ENCODE measurements at places on chromosomes 1 and 21. TPM values are rescaled to one million over a fixed set of nuclear protein-coding genes. Genes with fewer than 3 reads are reported as not detected.

Gene WNT9A
- total RNA-seq, result 1.2 TPM

Gene CYP2J2
- 0.58 TPM for total RNA-seq

- DNase-seq, result no peak
Measured at GRCh38 chr1:86082183-86082582, 74.4 kb downstream of the COL24A1 start.

- no peak for DNase-seq
Measured at GRCh38 chr1:145777357-145778145, 46.3 kb downstream of the RNF115 start.

DNA sequence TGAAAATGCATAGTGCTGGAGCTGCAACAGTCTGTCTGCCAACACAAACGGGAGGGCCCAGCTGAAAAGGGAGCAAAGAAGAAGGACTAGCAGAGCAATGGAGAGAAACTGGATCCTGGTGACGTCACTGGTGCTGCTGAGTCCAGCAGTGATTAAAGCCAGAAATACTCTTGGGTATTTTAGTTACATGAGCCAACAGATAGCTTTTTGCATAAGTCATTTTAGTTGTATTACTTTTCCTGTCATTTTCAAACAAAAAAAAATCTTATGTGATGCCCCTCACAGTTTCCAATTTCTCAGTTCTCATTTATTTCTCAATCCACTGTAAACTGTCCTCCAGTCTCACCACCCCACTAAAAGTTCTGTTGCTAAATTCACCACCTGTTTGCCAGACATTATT lies 38.7 kb upstream of the NEK7 start:
- no peak for DNase-seq

DNA sequence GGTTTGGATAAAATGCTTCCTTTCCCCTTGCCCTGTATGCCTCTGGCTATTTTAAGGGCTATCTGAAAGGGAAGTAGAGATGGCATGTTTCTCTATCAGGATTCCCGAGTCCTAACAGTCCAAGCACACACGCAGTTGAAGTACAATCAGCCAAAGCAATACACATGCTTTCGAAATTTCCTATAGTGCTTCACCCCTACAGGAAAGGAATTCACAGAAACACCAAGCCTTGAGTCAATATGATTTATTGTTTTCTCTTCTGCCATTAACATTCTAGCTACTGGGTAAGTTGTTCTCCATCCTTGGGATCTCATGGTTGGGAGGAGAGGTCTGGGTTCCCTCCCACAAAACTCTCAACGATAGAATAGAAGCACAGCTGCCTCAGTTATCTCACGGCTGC lies 8.7 kb downstream of the ITLN1 start:
- no peak for DNase-seq

- DNase-seq, result no peak
Measured at GRCh38 chr1:211616965-211617297, 38.0 kb upstream of the SLC30A1 start.

- no peak for DNase-seq
Measured at GRCh38 chr1:171084091-171084490, 6.6 kb upstream of the FMO3 start.

DNA sequence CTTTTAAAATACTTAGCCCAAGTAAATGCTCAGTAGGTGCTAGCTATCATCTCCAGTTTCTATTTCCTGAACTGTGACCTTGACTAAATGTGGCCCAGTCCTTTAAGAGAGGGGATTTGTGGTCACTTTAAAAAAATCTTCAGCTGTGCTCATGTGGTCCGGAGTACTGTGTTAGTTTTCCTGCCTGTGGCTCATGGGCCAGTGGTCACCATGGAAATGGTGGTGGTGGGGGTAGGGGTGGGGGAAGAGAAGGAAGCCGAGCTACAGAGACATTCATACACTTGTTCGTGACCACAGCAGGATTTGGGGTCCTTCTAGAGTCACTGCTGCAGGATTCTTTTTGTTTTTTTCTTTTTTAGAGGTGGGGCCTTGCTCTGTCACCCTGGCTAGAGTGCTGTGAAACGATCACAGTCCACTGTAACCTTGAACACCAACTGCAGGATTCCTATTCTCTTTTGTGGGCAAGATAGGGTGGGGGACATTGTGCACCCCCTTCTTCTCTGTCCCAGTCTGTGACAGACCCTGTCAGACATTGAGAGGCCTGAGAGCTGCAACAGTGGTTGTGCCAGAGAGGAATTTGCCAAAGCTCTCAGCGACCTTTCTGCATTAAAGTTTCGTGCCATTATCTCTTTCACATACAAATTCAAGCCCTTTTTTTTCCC lies 25.8 kb downstream of the KIF26B start:
- DNase-seq, result no peak

Gene GJA9
- total RNA-seq, result not detected

Gene PTPRU
- 74.0 TPM for total RNA-seq

- no peak for DNase-seq
Measured at GRCh38 chr1:237681210-237681609, 209.5 kb downstream of the ZP4 start.

DNA sequence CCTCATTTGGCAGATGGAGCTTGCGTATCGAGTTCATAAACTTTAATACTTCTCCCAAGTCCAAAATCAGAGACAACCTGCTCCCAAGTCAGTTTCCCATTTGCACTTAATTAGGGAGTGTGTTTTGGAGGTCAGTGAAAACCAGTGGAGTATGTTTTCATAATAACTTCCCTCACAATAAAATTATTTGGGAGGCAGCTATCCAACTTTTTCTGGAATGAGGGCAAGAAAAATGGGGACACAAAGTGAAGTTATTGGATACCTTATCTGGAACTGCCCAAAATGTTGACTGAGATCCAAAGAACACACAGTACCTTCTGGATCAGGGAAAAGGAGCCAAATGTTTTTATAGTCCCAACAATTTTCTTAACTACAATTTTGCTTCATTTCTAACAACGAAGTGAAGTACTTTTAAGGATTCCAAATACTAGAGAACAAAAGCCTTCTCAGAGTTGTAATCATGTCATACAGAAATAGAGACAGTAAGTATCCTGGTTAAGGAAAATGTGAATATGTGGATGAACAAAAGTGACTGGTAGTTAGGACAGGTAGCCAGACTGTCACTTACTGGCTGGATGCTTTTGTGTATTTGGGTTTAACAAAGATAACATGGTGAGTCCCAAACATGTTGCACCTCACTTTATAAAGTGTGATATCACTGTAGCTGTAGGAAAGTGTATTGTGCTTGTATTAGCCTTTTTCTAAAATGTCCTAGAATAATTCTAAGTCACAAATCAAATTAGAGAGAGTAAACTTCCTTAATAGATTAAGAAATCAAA lies 325.0 kb downstream of the HLX start:
- DNase-seq, result no peak

DNA sequence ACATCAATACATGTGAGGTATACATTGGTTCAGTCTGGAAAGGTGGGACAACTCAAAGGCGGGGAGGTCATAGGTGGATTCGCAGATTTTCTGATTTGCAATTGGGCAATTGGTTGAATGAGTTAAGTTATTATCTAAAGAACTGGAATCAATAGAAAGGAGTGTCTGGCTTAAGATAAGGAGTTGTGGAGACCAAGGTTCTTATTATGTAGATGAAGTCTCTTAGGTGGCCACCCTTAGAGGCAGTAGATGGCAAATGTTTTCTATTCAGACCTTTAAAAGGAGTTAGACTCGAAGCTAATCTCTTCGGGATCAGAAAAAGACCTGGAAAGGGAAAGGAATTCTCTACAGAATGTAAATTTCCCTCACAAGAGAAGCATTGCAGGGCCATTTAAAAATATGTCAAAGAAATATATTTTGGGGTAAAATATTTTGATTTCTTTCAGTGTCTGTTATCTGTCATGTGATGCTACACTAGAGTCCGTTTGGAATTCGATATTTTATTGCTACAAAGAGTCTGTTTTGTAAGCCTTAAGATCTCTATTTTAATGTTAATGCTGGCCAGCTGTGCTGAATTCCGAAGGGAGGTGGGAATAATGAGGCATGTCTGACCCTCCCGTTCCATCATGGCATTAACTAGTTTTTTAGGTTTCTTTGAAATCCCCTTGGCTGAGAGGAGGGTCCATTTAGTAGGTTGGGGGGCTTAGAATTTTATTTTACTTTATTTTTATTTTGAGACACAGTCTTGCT lies 265.1 kb downstream of the PTPRU start:
- no peak for DNase-seq

- no peak for DNase-seq
Measured at GRCh38 chr1:29305943-29306342, 69.6 kb downstream of the PTPRU start.

GRCh38 chr1:34587761-34588160 lies 167.1 kb upstream of the GJB5 start:
- DNase-seq, result no peak

Gene LY9
- not detected for total RNA-seq

GRCh38 chr1:6037338-6037762 lies 8.3 kb upstream of the KCNAB2 start:
- no peak for DNase-seq

GRCh38 chr1:93694819-93695218 lies 13.2 kb upstream of the BCAR3 start:
- no peak for DNase-seq

GRCh38 chr1:239843541-239843940 lies 248.1 kb upstream of the FMN2 start:
- no peak for DNase-seq

Gene CDC42
- total RNA-seq, result 287 TPM

DNA sequence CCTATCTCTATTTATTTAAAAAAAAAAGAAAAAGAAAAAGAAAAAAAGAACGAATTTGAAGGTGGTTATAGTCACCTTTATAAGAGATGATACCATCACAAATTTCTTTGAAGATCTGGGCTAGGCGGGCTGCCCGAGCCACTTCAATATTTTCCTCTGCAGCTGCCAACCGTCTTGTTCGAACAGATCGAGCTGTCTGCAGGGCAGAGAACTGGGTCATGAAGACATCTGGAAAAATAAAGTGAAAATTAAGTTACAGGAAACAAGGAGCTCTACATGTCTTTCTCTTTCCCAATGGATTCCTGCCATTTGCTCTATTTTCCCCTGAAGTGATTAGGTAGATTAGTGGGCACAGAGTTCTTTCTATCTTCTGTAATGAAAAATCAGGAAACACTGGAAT lies 31.9 kb downstream of the RUSC1 start:
- DNase-seq, result no peak

- DNase-seq, result no peak
Measured at GRCh38 chr1:207820568-207821463, 69.0 kb downstream of the CD46 start.

Gene PHLDA3
- 21.2 TPM for total RNA-seq

Gene COL24A1
- 1.1 TPM for total RNA-seq

DNA sequence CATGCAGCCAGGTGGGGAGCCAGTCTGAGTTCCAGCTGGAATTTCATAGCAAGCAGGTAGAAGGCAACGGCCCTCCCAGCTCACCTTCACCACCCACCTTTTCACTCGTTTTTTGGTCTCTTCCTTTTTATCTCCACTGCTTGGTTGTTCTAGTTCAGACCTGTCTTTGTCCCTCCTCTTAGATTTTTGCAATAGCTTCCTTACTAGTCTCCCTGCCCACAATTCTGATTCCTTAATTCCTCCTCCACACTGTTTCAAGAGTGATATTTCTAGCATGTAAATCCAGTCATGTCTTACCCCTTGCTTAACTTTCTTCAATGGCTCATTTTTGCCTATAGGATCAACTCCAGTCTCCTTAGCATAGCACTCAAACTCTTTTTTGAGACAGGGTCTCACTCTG lies 119.6 kb downstream of the TMEM53 start:
- no peak for DNase-seq

Measured in progenitor cell of endocrine pancreas (in vitro differentiated cells).